NT2/D1 (cell line): ENCODE measurements at places on chromosomes 4 and X.

DNA sequence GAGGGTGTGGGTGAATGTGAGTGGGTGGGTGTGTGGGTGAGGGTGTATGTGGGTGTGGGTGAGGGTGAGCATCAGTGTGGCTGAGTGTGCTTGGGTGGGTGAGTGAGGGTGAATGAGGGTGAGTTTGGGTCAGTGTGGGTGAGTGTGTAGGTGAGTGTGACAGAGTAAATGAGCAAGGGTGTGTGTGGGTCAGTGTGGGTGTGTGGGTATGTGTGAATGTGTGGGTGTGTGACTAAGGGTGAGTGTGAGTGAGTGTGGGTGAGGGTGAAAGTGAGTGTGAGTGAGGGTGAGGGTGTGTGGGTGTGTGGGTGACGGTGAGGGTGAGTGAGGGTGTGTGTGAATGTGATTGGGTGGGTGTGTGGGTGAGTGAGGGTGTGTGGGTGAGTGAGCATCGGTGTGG lies 1676.7 kb upstream of the TENM3 start:
- no peak for DNase-seq

DNA sequence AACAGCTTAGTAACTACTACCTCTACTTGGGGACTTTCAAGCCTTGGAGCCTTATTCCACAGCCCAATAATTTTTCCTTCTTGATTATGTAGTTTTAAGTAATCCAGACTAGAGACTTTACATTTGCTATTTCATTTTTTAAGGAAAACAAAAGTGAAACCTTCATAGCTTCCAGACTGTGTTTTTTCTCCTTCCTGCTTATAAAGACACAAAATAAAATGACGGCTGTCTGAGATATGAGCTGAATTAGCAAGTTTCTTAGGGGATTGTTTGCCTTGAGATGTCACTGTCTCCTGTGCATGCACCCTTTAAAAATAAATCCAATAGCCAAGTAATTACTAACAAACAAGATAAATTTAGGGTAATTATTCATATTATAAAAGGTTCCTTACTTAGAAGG lies 78.8 kb upstream of the PACRGL start:
- no peak for DNase-seq

GRCh38 chrX:112643721-112644120 lies 36.0 kb downstream of the LHFPL1 start:
- no peak for DNase-seq

GRCh38 chr4:145498430-145498829 lies 16.8 kb downstream of the SMAD1 start:
- DNase-seq = no peak

- no peak for DNase-seq
Observed at GRCh38 chr4:127214016-127214415, 418.7 kb upstream of the INTU start.
